Thymus (tissue), 14 donors: ENCODE measurements at places on chromosomes 3 and 15. TPM values are rescaled to one million over a fixed set of nuclear protein-coding genes. Genes with fewer than 3 reads are reported as not detected.

Gene CLDN16
- polyA plus RNA-seq: 1.3 TPM

Gene TRAK1
- polyA plus RNA-seq: 20.1 TPM

Gene NMD3
- polyA plus RNA-seq: 31.0 TPM

Gene EPHA3
- 0.73 TPM for polyA plus RNA-seq

Gene GOLGA6A
- 0.09 TPM for polyA plus RNA-seq

Gene CPN2
- 0.07 TPM for polyA plus RNA-seq

Gene RETNLB
- polyA plus RNA-seq: 0.09 TPM

Gene FBLN2
- polyA plus RNA-seq: 12.2 TPM

Gene NOX5
- 0.66 TPM for polyA plus RNA-seq

- no peak for DNase-seq
Measured at GRCh38 chr3:27630885-27631284, 91.2 kb downstream of the EOMES start.

- DNase-seq: no peak
Measured at GRCh38 chr15:51620641-51621040, 1.9 kb downstream of the DMXL2 start.

GRCh38 chr3:132399054-132399929 is 18.0 kb upstream of the DNAJC13 start:
- DNase-seq: peak; percentile 13

- no peak for DNase-seq
Measured at GRCh38 chr15:69843900-69844304, 253.8 kb downstream of the TLE3 start.

- no peak for DNase-seq
Measured at GRCh38 chr3:159458010-159458409, 530.6 kb upstream of the IL12A start.

GRCh38 chr15:80953001-80953952 is 36.3 kb downstream of the MESD start:
- DNase-seq: no peak

DNA sequence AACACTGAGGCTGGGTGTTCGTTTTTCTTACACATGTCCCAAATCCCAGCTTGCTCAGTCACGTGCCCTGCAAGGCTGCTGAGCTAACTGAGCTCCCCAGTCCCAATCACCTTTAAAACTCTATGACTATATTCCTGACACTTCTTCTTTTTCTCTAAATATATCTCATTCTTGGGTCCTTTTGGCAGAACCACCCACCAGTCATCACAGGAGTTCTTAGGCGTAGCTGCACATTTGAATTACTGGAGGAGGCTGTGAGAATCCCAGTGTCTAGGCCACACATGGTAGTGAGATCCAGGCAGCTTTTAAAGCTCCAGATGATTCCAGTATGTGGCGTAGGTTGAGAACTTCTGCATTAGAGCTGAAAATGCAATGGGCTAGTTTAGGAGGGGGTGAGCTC is 66.3 kb downstream of the ST8SIA2 start:
- no peak for DNase-seq

- DNase-seq: no peak
Measured at GRCh38 chr3:69201658-69202057, 79.3 kb upstream of the LMOD3 start.

- no peak for DNase-seq
Measured at GRCh38 chr3:147377412-147378367, 28.7 kb downstream of the ZIC4 start.
